ENCODE measurements at places on chromosomes 2 and 18.

- no peak for DNase-seq
Observed at GRCh38 chr18:27769152-27769551, 407.8 kb downstream of the CDH2 start.

- DNase-seq, result no peak
Observed at GRCh38 chr2:28352104-28352503, 40.6 kb upstream of the FOSL2 start.

DNA sequence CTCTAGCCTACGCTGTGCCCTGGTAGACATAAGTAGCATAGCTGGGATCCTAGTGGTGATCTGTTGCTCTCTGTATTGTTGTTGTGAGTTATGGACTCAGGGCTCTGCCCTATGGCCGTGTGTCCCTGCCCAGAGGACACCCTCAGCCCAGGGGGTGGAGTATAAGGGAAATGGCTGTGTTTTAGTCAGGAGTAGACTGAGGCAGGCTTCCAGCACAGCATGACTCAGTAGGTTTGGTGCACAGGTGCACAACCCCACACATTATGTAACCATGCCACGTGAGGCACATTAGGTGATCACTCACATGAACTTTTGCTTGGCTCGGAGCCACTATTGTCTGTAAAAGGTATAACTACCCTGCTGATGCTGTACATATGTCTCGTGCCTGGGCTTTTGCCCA, 59.9 kb upstream of the PEX13 start:
- no peak for DNase-seq

DNA sequence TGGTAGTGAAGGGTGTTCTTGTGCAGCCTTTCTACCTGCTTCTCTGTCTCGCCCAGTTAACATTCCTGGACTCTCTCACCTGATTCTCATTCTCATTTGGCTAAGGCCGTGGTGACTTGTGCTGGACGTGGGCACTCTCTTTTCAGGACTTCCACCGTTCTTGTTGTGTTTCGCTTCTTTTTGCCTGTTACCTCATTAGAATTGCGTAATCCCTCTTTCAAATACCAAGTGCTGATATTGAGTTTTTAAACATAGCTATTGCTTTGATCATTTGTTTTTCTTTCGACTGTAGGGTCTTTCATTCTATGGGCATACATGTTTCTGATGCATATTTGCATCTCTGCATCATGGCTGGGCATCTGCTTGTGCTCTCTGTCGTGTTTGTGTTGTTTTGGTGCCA, 287.0 kb downstream of the ALPK2 start:
- DNase-seq, result no peak

DNA sequence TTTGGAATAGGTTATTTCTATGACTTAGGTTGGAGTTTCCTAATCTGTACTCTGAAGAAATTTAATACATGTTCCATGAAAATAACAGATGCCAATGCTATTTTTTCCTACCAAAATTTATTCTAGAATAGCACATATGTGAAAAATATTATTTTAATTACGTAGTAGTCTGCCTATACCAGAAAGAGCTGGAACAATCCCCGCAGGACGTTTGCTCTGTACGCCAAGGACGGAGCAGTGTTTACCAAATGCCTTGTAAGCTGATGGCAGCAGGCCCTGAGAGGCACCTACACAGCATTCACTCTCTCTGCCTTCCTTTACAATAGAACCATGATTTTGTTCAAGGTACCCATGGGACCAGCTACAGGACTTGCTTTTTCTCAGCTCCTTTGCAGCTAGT, 16.8 kb upstream of the SLC1A4 start:
- no peak for DNase-seq

- DNase-seq, result no peak
Observed at GRCh38 chr18:70420146-70420898, 131.5 kb downstream of the SOCS6 start.

- no peak for DNase-seq
Observed at GRCh38 chr2:23751747-23752265, 175.1 kb downstream of the ATAD2B start.

Measured in effector memory CD8-positive, alpha-beta T cell (primary cell).